HepG2 (cell line): ENCODE measurements at places on chromosomes 1 and 21. TPM values are rescaled to one million over a fixed set of nuclear protein-coding genes. Genes with fewer than 3 reads are reported as not detected.

HAO2 gene
- 0.05 and 0.08 TPM in 2 replicates for polyA plus RNA-seq

TMOD4 gene
- 0.61 and 0.66 TPM in 2 replicates for polyA plus RNA-seq

DNA sequence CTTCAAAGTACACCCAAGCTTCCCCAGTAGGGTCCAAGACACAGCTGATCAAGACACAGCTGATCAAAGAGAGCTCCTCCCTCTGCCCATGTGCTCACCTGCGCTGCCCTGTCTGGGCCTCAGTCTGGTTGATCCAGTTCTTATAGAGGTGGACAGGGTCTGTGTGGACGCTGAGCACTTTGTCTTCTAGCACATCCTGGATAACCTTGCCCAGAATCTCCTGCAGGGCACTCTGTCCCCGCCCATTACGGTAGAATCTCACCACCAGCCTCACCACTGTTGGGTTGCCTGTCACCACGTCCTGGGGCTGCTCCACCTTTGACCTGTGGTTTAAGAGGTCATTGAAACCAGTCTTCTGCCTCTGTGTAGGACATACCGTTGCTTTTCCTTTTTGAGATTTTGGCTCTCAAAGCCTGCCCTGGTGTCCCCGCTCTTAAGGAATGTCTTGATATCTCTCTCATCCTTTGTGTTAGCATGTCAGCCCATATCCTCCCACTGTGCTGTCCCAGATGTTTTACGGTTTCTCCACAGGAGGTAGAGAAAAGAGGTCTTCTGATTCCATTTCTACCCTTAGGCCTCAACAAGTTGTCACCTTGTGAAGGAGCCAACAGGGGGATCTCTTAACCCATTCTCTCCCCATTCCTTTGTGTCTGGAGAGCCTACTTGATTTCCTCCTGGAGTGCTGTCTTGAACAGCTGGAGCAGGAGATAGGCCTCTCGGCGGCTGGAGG, 33.5 kb downstream of the IQGAP3 start:
- no peak for DNase-seq

GRCh38 chr1:112935461-112936111, 20.4 kb downstream of the SLC16A1 start:
- DNase-seq = no peak

FCRL5 gene
- polyA plus RNA-seq = not detected in 2 replicates

MYBPH gene
- polyA plus RNA-seq = 0.04 TPM in 1 of 2 replicates, not detected in the other

- DNase-seq = no peak
These were observed 3.1 kb upstream of the NID1 start for GRCh38 chr1:236067854-236068454.

DNA sequence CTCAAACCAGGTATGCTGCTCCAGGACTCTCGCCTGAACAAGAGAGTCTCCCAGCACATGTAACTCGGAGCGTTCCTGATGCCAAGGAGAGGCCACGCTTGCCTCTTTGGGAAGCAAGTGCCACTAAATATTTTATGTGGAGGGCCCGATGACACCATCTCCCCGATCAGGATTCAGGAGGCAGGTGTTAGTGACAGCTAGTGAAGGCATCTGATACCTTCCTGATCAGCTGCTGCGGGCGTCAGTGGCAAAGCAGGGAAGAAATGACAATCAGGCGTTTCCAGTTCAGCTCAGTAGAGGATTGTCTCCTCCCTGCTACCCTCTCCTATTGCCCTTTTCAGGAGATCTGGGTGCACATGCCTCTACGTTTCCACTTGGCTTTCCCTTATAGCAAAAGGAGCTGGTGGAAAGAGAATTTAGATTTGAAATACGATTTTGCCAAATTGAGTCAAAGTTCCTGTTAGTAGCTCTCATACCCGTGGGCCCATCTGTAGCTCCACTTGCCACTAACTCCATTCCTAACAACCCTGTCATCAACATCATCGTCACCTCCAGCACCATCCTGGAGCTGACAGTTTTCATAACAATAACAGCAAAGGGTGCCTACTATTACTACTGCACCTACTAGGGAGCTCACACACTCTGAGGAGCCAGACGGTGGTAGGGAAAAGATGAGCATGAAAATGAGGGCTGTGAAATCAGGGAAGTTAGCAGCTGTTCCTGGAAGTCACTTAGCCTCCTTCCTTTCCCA, 21.6 kb downstream of the PLXNA2 start:
- DNase-seq = no peak

SDC3 gene
- 0.84 and 0.85 TPM in 2 replicates for polyA plus RNA-seq

DNA sequence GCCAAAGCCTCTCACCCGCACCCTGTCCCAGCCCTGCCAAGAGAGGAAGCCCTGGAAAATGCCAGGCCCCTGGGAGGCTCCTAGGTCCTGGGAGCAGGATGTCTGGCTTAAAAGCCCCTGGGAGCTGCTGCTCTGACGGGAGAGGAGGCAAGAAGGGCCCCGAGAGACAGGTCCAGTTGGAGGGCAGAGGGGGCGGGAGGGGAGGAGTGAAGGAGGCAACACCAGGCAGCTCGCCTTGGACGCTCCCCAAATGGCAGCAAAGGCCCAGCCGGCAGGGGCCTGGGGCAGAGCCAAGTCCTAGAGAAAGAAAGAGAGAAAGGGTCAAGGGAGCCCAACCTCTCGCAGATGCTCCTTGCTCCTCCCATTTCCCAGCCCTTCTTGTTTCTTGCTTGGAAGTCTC, 6.8 kb downstream of the ETV3L start:
- DNase-seq = no peak

GRCh38 chr1:82466416-82466815, 665.7 kb downstream of the ADGRL2 start:
- DNase-seq = no peak

RNU1-3 gene
- polyA plus RNA-seq = under 0.01 TPM in 2 replicates

DNA sequence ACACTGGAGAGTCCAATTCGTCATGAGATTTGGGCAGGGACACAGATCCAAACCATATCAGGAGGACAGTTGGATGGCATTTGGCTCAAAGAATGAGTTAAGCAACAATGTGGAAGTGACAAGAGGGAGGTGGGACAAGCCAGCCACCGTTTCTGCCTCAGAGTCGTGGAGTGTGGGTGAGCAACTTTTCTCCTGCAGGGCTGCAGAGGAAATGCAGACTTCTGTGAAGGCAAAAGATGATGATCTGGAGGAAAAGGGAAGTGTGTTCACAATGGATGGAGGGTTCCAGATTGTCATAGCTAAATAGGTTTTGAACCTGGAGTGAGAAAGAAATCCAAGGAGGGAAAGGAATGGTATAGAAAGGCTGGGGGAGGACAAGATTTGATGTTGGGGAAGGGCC, 16.4 kb upstream of the KANK4 start:
- no peak for DNase-seq

DNA sequence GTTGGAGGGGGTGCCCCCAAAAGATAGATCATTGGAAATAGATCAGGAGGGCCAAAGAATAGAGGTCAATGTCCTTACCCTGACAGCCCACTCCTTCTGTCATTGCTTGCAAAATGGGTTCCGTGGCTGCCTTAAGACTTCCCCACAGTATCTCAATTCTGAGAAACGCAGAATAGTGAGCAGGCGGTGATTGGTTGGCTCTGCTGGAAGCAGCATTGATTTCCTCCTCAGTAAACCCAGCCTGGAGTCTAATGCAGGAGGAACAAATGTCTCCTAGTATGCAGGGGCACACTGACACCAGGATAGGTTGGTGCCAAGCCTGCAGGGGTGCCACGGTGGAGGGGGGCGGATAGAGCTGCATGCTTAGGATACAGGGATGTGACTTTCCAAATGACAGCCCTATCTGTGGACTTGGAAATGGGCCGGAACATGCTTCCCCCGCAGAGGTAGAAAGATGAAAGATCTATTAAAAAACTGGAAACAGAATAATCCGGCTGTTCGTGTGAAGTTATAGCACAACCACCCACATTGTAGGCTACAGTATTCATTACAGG, 76.9 kb downstream of the BRINP2 start:
- DNase-seq = no peak
